ENCODE measurements at places on chromosomes 4 and X.
A peak's percentile ranks its signal among the peaks of the same experiment; 100 is the strongest.

DNA sequence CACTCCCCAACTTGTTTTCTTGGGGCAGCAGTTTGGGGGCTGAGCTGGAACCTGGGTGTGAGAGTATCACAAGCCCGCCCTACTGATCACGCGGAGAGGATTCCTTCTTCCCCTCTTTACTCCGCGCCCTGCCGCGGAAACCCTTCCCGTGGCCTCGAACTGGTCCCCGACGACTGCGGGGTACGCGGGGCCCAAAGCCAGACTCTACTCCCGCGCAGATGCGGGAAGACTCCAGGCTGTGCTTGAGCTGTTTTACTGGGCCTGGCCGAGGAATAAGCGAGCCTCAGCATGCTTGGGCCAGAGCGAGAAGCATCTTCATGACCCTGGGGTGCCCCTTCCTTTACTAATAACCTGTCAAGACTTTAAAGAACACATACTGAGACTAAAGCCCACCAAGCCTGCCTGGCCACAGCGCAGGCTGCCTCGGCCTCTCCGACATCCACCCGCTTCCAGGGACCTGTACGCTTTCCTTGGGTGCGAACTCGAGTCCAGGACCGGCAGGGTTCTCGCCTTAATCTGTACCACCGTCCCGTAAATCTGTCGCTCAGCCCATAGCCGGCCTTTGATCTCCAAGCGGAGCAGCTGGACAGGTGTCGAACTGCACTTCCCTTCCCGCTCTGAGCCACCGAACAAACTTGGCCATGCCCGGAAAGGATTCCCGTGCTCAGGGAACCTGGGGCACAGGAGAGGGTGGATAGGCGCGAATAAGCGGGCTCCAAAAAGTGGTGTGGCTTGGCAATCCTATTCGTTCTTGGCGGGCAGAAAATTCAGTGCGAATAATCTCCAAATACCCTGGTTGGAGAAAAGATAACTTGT lies 55.0 kb upstream of the TMEM33 start:
- no peak for DNase-seq

- DNase-seq: peak; percentile 6
Observed at GRCh38 chr4:164304861-164305260, 449.1 kb upstream of the SMIM31 start.

DNA sequence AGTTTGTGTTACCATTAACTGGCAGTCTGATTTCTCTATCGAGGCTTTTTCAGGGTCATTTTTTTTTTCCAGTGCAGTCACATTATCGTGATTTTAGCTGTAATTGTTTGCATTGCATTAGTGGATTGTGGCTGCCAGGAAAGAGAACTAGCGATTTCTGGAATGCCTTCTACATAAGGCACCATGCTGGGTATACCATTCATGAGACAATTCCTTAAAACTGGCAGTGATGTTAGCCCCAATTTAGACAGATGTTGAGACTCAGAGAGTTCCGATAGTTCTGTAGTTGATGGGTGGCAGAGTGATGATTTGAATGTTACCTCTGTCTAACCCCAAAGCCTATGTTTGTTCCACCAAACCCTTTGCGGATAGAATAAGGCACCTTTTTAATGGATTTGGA lies 175.4 kb upstream of the TENM3 start:
- no peak for DNase-seq

DNA sequence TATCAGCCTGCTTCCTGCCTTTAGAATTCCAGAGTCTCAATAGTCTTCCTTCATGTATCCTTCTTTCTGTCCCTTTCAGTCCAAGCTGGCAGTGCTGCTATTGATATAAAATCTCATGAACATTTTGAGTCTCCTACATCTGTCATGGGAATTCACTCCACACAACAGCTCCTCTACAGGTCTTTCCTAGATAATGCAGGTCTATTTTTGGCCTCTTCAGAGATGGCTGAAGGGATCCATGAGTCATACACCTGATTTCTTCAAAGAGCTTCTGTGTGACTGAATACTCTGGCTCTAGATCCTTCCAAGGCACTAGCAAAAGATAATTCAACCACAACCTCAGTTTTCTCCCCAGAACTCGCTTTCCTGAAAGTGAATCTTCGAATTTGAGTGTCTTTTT lies 115.4 kb downstream of the STPG2 start:
- DNase-seq: peak; percentile 25

- peak; percentile 50 for DNase-seq
Observed at GRCh38 chrX:57821703-57822387, 88.4 kb downstream of the ZXDA start.

Measured in iris pigment epithelial cell (primary cell).